Calu3 (cell line): ENCODE measurements at places on chromosomes 4 and X. TPM values are rescaled to one million over a fixed set of nuclear protein-coding genes. Genes with fewer than 3 reads are reported as not detected.

DNA sequence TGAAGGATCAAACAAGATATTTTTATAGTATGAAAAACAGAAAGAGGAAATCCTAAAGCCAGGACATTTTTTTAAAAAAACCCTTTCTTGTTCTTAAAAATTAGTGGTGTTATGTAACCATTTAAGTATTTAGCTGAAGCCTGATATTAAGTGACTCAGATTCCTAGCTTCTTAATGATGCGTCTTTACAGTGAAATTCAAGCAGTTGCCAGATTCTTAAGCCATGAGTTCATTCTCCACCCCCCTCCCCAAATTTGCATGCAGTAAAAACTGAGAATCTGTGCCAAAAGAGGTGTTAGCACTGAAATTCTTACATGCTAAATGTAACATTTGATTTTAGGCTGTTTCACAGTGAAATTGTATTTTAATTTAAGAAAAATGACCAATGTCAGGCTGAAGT is 180.8 kb downstream of the RAPGEF2 start:
- H3K4me1 ChIP-seq: peaks cover 8% of the 10 kb centered on the region
- H3K27me3 ChIP-seq: no peaks in the 10 kb centered on the region
- H3K36me3 ChIP-seq: no peaks in the 10 kb centered on the region
- DNase-seq: no peak
- H3K27ac ChIP-seq: no peak overlapping the region

The FRG2 gene
- total RNA-seq: not detected in 2 replicates

The P2RY10 gene
- not detected in 2 replicates for total RNA-seq

The CACNA1F gene
- not detected in 2 replicates for total RNA-seq

The FAM47E gene
- 0.57 and 1.1 TPM in 2 replicates for total RNA-seq

GRCh38 chrX:101408532-101408841 is 465 bp downstream of the HNRNPH2 start:
- H3K36me3 ChIP-seq: peaks cover 44% of the 10 kb centered on the region
- H3K27me3 ChIP-seq: no peaks in the 10 kb centered on the region
- DNase-seq: no peak
- H3K4me3 ChIP-seq: peak overlapping the region; percentile 80
- H3K4me1 ChIP-seq: peaks cover 17% of the 10 kb centered on the region

GRCh38 chr4:183330841-183331240 is 8.6 kb upstream of the CLDN24 start:
- peaks cover 39% of the 10 kb centered on the region for H3K4me1 ChIP-seq
- no peak overlapping the region for H3K4me3 ChIP-seq
- H3K36me3 ChIP-seq: peaks cover 15% of the 10 kb centered on the region
- no peak overlapping the region for H3K27ac ChIP-seq

The MAGEE2 gene
- not detected in 2 replicates for total RNA-seq

- DNase-seq: peak; percentile 55
- peaks cover 22% of the 10 kb centered on the region for H3K36me3 ChIP-seq
- H3K4me1 ChIP-seq: no peaks in the 10 kb centered on the region
- H3K27me3 ChIP-seq: no peaks in the 10 kb centered on the region
- peak overlapping the region; percentile 61 for H3K27ac ChIP-seq
Measured at GRCh38 chrX:10119399-10119990, 37.3 kb upstream of the CLCN4 start.

DNA sequence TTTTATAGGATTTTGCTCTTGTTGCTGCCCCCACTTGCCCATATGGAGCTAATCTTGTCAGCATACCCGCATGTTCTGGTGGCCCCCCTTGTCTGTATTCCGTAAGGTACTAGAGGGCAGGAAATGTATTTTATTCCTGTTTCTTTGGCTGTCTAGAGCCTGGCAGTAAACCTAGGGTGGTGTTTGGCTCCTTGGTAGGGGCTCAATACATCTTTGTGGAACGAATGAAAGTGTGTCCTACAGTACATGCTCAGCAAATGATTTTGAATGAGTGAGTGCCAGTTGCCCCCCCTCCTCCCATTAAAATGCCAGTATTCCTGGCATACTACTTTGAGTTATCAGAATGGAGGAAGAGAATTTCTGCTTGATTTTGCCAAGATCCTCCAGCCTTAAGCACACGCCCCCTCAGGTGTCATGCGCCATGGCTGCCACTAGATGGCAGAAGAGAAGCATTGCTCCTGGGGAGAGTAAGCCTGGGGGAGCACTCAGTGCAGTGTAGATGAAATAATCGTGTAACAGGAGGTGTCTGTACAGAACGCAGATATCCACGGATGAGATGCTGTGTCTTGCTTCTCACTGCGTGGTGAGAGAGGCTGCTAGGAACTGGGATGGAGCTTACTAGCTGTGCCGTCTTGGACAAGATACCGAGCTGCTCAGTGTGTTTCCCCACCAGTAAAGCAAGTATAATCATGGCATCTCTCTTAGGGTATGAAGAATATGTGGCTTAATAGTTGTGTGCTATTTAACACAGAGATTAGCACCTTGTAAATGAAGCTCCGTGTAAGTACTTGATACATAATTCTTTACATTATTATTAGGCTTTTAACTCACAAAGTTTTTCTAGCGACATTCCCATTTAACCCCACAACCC is 17.2 kb upstream of the RNF212 start:
- H3K27me3 ChIP-seq: peaks cover 40% of the 10 kb centered on the region
- DNase-seq: peak; percentile 73
- no peaks in the 10 kb centered on the region for H3K36me3 ChIP-seq

The ESX1 gene
- not detected in 2 replicates for total RNA-seq

The PLAC1 gene
- total RNA-seq: not detected in 2 replicates

The IBSP gene
- not detected in 2 replicates for total RNA-seq

DNA sequence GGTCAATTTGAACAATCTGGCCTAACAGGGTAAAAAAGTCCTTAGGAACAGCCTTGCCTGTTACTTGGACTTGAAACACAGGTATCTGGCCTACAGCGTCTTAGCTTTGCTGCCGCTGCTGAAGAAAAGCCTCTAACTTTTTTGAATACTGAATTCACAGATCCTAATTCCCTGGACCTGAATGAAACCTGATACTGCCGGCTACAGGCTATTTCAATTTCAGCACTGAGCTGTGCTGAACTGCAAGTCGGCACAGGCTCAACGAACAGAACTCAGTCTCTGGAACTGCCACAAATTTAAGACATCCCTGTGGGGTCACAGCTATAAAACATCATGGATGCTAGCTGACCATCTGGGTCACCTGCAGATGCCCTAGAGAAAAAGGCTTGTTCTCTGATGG is 7.2 kb downstream of the NR0B1 start:
- DNase-seq: no peak
- no peaks in the 10 kb centered on the region for H3K4me1 ChIP-seq
- no peaks in the 10 kb centered on the region for H3K36me3 ChIP-seq
- no peak overlapping the region for H3K4me3 ChIP-seq
- no peak overlapping the region for H3K27ac ChIP-seq
- H3K27me3 ChIP-seq: no peaks in the 10 kb centered on the region

The FAM156B gene
- 8.4 and 9.3 TPM in 2 replicates for total RNA-seq

DNA sequence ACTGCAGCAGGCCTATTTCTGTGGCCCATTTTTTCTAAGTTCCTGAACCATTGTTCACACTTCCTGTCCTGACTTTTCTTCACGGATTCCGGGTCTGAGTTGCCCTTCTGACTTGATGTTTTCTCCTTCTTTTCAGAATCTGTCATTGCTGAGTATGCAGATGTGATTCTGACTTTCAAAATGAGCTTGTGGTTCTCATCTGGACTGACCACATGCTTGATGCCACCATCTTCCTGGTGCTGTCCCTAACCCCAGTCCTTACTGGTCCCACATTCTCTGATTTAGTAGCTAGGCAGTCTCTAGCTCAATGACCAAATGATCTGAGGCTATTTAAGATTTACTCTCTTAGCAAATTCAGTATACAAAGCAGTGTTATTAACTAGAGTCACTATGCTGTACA is 822.3 kb upstream of the TENM3 start:
- H3K27me3 ChIP-seq: no peaks in the 10 kb centered on the region
- no peaks in the 10 kb centered on the region for H3K36me3 ChIP-seq
- no peak for DNase-seq

DNA sequence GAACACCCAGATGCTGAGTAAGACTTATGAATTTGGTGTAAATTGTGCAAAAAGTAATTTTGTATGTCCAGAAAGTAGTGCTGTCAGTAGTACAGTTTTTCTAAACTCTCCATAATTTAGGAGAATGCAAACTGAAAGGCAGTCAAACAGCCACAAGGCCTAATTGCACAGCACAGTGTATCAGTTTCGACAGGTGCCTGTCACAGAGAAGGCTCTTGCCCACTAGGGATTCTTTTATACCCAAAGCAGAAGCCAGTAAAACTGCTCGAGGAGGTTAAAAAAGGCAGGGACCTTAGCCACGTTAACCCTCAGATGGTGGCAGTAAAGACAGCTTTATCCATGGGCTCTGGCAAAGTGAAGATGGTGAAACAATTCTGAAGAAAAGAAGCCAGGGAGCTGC is 69.4 kb upstream of the GATB start:
- no peaks in the 10 kb centered on the region for H3K36me3 ChIP-seq
- no peaks in the 10 kb centered on the region for H3K27me3 ChIP-seq
- H3K27ac ChIP-seq: no peak overlapping the region
- no peaks in the 10 kb centered on the region for H3K4me1 ChIP-seq
- no peak overlapping the region for H3K4me3 ChIP-seq
- no peak for DNase-seq

The DMRTC1 gene
- total RNA-seq: not detected in 2 replicates

GRCh38 chr4:52846502-52846901 is 15.6 kb upstream of the RASL11B start:
- peaks cover 32% of the 10 kb centered on the region for H3K4me1 ChIP-seq
- DNase-seq: no peak
- H3K4me3 ChIP-seq: no peak overlapping the region
- no peak overlapping the region for H3K27ac ChIP-seq

DNA sequence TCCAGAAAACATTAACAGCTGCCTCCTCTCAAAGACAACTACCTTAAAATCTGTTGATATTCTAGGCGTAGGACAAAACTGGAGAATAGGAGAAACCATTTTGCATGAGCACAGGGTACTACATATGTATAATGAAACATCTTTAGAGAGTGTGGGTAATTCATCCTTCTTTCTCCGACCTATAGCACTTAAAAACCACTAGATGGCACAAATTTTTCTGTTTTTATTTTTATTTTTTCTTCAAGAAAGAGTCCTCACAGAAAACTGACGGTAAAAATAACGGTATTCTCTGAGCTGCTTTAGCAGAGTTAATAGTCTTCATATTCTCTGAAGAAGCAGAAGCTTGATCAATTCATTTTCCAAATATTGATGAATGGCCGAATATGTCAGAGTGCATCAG is 14.6 kb downstream of the SMIM31 start:
- H3K36me3 ChIP-seq: no peaks in the 10 kb centered on the region
- no peak overlapping the region for H3K27ac ChIP-seq
- no peak overlapping the region for H3K4me3 ChIP-seq

DNA sequence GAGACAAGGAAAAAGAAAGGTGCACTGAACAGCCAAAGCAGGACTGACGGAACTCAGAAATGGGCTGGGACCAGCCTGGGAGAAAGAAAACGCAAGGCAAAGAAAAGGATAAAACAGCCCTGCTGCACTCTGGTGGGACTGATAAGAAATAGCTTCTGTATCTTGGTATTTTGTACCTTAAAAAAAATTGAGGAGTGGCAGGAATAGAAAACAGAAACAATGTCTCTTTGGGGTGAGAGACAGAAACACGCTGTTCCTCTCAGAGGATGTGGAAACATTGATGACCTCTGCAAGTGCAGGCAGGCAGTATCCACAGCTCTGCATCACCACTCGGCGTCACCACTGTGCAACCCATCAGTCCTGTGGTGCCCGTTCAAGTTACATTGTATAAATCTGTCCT is 152.5 kb upstream of the SPRY1 start:
- H3K27ac ChIP-seq: no peak overlapping the region
- H3K4me3 ChIP-seq: no peak overlapping the region
- H3K36me3 ChIP-seq: no peaks in the 10 kb centered on the region

DNA sequence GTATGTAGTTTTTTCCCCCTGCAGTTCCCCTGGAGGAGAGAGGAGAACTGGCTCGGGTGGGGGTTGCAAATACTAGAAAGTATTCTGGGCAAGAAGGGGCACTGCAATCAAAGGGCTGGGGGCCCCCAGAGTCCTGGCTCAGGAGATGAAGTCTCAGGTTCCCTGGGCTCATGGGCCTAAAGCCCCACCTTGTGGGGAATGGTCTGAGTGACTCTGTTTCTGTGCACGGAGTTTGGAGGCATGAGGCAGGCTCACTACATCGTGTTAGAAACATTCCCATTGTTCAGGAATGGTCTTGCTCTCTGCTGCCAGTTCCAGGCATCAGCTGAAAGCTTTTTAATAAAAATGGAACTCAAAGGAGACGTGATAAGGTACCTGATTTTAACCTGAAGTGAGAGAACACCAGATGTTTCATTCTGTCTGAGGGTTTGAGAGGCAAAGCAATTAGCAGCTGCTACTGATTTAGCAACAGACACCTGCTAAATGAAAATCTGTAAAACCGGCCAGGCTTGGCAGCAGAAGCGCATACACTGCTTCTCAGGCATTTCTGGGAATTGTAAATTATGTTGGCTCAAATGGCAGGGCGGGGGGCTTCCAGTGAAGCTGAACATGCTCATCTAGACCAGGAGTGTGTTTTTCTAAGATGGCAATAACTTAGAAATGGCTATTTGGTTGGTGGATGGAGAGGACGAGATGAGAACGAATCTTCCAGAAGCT is 122.7 kb downstream of the TMEM164 start:
- H3K27ac ChIP-seq: no peak overlapping the region
- no peaks in the 10 kb centered on the region for H3K27me3 ChIP-seq
- H3K4me1 ChIP-seq: peaks cover 8% of the 10 kb centered on the region

The CLCN4 gene
- 9.9 and 13.3 TPM in 2 replicates for total RNA-seq

The ASB5 gene
- not detected in 2 replicates for total RNA-seq

The ANTXR2 gene
- 21.6 and 23.6 TPM in 2 replicates for total RNA-seq

GRCh38 chr4:8681391-8681790 is 88.8 kb downstream of the CPZ start:
- H3K36me3 ChIP-seq: no peaks in the 10 kb centered on the region
- DNase-seq: no peak
- no peaks in the 10 kb centered on the region for H3K4me1 ChIP-seq
- H3K4me3 ChIP-seq: no peak overlapping the region
- H3K27me3 ChIP-seq: peaks cover 60% of the 10 kb centered on the region
- no peak overlapping the region for H3K27ac ChIP-seq

DNA sequence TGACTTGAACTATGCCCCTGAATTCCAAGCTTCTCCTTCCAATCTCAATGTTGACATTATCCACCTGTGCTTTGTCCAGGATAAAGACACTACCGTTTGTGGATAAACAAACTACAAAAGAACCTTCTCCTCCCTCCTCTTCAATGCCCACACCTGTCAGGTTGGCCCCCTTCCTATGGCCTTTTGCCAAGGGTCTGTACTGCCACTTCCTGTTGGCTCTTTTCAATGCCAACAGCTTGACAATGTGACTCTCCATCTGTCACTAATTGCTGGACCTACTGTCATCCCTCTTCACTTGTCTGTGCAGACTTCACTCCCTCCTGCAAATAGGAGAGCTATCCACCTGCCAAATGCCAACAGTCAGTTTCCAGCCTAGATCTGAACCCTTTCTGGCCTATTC is 35.8 kb upstream of the MID1 start:
- H3K27me3 ChIP-seq: no peaks in the 10 kb centered on the region
- no peaks in the 10 kb centered on the region for H3K36me3 ChIP-seq
- H3K4me1 ChIP-seq: peaks cover 8% of the 10 kb centered on the region
- no peak overlapping the region for H3K4me3 ChIP-seq
- DNase-seq: no peak

The IGFBP7 gene
- total RNA-seq: 12.0 and 20.6 TPM in 2 replicates

- peaks cover 11% of the 10 kb centered on the region for H3K36me3 ChIP-seq
- no peak for DNase-seq
- no peaks in the 10 kb centered on the region for H3K27me3 ChIP-seq
- no peak overlapping the region for H3K4me3 ChIP-seq
- no peaks in the 10 kb centered on the region for H3K4me1 ChIP-seq
- no peak overlapping the region for H3K27ac ChIP-seq
Measured at GRCh38 chr4:169677150-169677748, 56.9 kb downstream of the CLCN3 start.
